Right hindlimb (tissue), 1 donor: ENCODE measurements at places on chromosomes 6 and 20.

DNA sequence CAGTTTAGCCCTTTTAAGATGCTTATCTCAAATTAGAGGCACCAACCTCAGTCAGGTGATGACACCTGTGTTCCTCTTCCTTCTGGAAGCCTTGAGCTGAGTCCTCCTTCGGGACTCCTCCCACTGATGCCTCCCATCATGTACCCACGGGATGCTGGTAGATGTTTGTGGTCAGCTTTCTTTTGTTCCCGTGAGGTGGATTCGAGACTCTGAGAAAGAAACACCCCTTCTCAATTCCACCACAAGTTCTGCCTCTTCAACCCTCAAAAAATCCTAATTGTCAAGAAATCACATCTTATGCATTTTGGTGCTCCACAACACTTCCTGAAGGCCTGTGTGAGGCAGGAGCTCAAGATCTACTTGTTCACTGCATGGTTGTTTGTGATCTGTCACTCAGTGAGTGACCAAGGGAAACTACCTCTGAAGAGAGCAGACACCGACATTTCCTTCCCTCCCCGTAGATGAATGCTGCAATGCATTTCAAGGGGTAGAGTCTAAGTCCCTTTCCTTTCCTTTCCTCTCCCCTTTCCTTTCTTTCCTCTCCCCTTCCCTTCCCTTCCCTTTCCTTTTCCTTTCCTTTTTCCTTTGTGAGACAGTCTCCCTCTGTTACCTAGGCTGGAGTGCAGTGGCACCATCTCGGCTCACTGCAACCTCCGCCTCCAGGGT lies 50.5 kb downstream of the PCNA start:
- DNase-seq: no peak

DNA sequence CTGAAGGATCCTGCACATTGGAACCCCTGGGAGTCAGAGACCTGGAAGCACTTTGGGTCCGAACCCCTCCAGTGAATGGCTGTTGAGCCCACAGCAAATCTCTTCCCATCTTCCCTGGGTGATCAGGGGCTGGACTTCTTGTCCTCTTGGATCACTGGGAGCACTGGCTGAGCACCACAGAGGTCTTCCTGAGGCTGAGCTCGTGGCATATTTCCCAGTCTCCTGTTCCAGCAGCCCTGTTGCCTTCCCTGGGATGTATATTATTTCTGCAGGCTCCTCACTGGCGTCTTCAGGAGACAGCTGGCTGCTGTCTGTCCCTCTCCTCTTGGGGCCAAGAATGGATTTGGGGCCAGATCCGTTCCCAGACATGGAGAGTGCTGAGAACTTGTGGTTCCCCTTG lies 43.4 kb downstream of the PTK7 start:
- no peak for DNase-seq

DNA sequence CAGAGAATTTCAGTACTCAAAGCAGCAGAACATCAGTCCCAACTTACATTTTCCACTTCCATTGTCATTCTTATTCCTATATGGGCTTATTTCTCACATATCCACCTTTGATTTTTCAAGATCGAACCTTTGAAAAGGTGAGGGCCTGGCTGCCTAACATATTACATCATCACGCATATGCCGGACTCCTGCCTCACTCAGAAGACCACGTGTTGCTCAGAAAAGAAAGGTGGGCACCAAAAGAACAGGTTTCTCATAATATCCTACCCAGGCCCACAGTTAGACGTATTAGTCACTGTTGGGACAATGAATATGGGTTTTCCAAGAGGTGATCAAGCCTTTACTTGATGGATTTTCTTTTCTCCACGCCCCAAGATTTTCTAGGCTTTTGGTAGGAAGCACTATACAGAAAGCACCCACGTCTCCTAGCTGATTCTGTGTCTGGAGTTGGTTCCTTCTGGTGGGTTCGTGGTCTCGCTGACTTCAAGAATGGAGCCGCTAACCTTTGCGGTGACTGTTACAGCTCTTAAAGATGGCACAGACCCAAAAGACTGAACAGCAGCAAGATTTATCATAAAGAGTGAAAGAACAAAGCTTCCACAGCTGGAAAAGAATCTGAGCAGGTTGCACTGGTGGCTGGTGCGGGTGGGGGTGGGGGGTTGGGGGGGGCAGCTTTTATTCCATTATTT lies 168.9 kb downstream of the ATXN1 start:
- DNase-seq: no peak

GRCh38 chr6:108473197-108473596 lies 87.5 kb upstream of the FOXO3 start:
- DNase-seq: no peak

- DNase-seq: no peak
These were observed 6.8 kb upstream of the SPATS1 start for GRCh38 chr6:44335631-44336030.
